ENCODE measurements at places on chromosomes 1 and 21.

GRCh38 chr1:84939151-84939550, 46.1 kb upstream of the LPAR3 start:
- no peak for DNase-seq

DNA sequence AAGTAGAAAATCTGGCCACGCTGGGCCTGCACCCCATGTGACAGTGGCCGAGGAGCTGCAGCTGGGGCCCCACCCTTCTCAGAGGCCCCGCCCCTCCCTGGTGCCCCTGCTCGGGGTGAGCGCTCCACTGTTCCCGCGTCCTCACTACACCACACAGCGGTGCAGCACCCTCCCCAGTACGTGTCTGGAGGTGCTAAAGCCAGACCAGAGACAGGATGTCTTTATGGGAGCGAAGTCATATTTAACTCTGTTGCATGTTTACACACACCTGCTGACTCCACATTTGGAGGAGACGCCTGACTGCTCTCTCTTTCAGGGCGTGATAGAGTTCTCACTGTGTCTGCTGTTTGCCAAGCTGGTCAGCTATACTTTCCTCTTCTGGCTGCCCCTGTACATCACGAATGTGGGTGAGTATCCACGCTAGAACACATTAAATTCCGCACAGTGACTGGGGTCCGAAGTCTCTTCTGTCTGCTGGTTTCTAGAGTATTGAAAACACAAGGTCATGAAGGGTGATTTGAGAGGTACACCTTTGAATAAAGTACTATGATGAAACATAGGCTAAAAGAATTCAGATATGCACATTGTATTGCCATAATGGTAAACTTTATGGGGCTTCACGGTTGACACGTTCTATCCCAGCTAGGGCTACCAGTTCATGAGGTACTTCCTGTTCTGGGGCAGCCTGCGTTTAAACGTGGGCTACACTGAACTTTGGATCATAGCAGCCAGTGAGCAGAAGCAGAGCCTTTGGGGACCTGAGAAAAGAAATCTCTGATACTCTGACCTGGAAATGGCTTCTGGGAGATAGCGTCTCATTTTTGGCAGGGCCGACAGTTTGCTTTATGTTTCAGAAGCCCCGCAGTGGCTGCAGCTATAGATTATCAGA, 48.4 kb downstream of the SLC37A1 start:
- DNase-seq: no peak

DNA sequence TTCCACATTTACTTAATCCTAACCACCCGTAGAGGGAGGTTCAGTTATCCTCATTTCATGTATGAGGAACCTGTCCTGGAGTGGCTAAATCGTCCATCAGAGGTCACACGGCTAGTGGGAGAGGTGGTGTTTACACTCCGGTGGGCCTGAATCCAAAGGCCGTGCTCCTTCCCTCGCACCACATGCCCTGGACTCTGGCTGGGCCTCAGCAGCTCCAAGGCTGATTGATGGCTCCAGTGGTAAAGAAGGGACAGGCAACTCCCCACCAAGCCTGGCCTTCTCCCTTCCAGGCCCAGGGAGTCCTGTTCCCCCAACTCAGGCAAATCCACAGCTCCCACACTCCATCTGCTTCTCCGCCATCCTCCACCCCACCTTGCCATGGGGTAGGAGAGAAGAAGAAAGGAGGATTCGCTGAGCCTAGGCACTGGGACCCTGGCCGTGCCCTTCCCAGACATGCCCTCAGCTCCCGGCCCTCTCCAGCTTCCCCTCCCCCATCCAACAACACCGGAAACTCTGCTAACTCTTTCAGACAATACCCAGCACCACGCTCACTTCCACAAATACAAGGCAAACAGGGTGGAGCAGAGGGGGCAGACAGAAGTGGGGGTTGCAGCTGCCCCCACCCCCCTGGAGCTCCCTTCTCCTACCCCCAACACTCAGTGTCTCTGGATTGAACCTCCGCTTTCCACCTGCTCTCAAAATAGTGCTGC, 10.9 kb downstream of the ARHGEF2 start:
- DNase-seq: no peak

- DNase-seq: no peak
These were observed 62.1 kb upstream of the TRABD2B start for GRCh38 chr1:48059289-48059688.

DNA sequence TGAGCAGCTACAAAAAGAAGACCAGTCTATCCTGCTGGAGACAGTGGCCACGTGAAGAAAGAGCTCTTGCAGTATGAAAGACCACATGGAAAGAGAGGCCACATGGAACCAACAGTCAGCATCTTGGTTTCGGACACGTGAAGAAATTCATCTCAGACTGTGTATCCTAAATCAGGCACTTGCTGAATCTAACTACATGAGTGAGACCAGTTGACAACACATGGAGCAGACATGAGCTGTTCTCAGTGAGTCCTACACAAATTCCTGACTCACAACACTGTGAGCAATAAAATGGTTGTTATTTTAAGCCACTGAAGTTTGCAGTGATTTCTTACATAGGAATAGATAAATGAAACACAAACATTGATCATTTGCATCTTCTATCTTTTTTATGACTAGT, 2.4 kb upstream of the TAF1A start:
- no peak for DNase-seq

DNA sequence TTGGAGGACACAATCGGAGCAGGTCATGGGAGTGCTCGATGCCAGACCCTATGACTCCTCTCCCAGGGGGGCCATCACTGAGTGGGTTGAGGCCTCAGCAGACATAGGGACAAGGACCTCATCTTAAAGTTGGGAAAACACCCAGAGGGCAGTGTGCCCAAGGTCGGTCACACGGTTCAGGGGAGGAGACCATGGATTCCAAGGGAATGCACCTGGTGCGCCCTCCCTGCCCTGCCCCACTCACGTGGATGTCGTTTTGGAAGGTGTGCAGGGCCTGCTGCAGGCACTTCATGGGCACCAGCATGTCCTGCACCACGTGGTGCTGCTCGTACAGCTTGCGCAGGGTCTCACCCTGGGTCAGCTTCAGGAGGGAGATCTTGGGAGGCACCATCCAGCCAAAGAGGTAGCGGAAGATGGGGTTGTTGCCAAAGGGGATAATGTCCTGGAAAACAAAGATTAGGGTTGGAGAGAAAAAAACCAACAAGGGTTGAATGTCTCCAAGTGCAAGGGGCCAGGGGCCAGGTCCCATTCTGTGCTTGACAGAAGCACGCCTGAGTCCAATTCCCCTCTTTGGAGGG, 33.1 kb downstream of the DHCR24 start:
- no peak for DNase-seq

GRCh38 chr1:1972976-1973715, 30.4 kb downstream of the CFAP74 start:
- no peak for DNase-seq

- no peak for DNase-seq
These were observed 106.4 kb upstream of the PBX1 start for GRCh38 chr1:164452549-164452948.

GRCh38 chr1:19450811-19451515, 34.4 kb downstream of the CAPZB start:
- peak; percentile 84 for DNase-seq

DNA sequence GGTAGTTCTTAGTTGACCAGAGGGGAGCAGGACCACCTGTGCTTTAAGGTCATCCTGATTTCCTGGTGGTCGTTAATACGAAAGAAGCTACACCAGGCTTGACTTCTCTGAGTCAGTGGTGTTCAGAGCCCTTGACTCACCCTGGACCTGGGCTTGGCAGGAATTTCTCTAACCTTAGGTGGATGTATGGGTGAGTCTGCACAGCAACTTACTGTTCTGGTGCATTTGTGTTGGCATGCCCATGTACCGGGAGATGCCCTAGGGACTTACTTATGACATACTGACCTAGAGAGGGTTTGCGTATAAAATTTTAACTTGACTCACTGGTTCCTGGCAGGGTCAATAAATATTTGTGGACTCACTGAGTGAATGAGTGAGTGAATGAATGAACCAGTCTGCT, 304.6 kb downstream of the DISC1 start:
- DNase-seq: no peak

DNA sequence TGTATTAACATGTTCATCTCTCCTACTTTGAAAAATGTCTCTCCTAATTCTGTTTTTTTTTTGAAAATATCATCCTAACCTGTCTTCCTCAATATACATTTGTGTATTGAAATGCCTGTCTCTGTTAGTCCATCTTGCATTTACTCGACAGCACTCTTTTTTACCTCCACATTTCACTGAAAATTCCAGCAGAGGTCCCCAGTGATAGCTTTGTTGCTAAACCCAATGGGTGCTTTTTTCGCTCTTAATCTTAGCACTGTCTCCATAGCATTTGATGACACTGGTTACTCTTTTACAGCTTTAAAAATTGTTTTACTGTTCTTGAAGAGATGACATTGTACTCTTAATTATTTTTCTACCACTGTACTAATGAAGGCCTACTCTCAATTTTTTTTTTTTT, 10.8 kb downstream of the OSBPL9 start:
- no peak for DNase-seq

DNA sequence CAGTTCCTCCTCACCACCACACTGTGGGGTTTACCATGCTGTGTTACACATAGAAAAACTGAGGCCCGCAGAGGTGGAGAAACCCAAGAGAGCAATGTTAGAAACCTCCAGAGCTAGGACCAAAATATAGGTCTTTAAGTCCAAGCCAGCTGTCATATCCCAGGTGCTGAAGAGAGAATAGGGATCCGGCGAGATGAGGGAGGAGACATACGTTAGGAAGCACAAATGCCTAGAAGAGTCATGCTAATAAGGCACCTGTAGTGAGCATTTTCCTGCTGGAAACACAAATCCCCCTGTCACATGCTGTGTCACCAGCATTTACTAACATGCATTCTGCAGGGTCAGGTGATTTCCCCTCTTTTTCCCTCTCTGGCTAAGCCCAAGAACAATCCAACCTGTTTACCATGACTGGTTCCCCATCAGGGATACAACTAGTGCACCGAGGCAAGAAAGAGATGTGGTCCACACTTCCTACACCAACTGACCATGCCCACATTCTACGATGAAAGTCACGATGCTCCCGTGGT, 168.6 kb upstream of the CAMK1G start:
- DNase-seq: no peak

- no peak for DNase-seq
These were observed 37.4 kb downstream of the PCAT6 start for GRCh38 chr1:202848191-202848542.

DNA sequence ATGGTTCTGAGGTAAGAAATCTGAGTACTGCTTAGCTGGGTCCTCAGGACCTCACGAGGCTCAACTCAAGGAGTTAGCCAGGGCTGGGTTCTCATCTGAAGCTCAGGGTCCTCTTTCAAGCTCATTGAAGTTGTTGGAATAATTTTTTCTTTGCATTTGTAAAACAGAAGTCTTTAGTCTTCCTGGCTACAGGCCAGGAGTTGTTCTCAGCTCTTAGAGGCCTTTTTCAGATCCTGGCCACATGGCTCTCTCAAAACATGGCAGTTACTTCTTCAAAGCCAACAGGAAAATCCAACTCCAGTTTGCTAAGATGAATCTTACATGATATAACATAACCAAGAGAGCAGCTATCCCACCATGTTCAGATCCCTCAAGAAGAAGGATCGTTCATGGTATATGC, 92.3 kb upstream of the CHODL start:
- DNase-seq: no peak

DNA sequence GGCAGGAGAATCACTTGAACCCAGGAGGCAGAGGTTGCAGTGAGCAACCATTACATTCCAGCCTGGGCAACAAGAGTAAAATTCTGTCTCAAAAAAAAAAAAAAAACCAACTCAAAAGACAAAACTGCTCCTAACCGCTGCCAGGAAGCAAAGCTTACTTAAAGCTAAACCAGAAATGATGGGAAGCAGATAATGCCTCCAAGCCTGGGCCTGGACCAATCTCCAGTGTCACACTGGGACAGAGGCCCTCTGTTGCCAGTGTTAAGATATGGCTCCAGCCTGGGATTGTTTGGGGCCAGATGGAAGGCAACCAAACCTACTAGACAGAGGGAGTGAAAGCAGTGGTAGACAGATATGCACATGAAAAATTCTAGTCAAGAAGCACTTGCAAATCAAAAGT, 36.9 kb downstream of the NSL1 start:
- no peak for DNase-seq

- DNase-seq: no peak
These were observed 67.5 kb upstream of the RNPC3 start for GRCh38 chr1:103457886-103458455.

- peak; percentile 82 for DNase-seq
These were observed 14.9 kb upstream of the PAQR7 start for GRCh38 chr1:25890239-25891034.

GRCh38 chr1:160779626-160780397, 16.2 kb upstream of the LY9 start:
- no peak for DNase-seq

GRCh38 chr1:69914976-69915765, 290.2 kb downstream of the LRRC40 start:
- no peak for DNase-seq

- DNase-seq: no peak
These were observed 351.4 kb downstream of the NUF2 start for GRCh38 chr1:163672976-163673758.

- DNase-seq: no peak
These were observed 8.6 kb downstream of the C1orf35 start for GRCh38 chr1:228094432-228095016.

DNA sequence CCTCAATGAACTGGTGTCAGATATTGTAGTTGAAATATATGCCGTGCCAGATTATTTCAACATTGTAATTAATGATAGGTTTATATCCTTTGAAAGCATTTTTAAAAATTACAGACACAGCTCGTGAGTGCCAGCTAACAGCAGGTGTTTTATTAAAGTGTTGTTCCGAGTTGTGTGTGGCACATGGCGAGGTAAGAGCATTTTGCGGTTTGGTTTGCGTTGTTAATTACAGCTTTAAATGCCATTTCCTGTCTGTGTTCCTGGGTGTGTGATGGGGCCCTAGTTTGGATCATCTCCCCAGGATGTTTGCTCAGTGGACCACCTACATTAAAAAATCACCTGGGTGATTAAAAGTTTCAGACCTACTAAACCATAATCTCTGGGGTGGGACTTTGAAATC, 97.4 kb downstream of the PRDM2 start:
- no peak for DNase-seq

GRCh38 chr1:244106176-244106575, 55.1 kb downstream of the ZBTB18 start:
- no peak for DNase-seq

GRCh38 chr1:18633422-18634155, 2.9 kb downstream of the PAX7 start:
- DNase-seq: no peak

DNA sequence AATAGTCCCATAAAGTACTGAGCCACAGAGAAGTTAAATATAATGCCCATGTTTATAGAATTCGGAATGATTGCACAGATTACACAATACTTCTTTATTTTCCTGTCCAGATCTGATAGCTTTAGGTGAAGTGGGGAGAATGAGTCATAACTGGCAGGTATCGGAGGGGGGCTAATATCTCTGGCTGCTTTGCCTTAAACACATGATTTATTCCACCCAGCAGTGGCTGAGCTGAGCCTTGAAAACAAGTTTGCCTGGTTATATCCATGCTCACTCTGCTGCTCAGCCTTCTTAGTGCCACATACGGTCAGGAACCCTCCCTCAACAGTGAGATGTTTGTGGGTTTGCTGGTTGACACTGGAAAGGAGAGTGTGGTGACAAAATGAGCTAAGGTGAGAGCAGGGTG, 119.7 kb upstream of the ZNF648 start:
- DNase-seq: no peak
